ENCODE measurements at places on chromosomes 4 and X.

DNA sequence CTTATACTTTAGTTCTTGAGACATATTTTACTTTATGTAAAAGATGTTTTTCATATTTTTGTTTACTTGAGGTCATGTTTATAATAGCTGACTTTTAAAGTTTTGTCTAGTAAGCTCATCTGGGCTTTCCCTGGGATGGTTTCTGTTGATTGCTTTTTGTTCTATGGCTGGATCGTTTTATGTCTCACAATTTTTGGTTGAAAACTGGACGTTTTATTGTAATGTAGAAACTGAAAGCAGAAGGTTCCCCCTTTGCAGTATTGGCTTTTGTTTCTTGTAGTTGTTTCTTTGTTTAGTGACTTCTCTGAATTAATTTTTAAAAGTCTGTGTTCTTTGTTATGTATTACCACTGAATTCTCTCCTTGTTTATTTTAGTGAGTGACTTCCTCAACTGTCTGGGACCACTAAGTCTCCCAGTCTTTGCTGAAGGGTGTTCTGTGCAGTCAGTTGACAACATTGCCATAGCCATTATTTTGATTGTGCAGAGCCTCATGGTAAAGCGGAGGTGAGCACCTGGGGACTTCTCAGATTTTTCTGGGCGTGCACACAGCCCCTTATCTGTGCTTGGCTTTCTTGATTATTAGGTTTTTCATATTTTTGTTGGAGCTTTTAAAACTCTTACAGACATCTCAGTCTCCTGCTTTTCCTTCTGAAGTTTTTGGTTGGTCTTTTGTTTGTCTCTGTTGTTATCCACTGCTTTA lies 31.0 kb downstream of the KDM6A start:
- no peak for DNase-seq

- DNase-seq: no peak
These were observed 7.1 kb upstream of the TMEM35A start for GRCh38 chrX:101071582-101071981.

DNA sequence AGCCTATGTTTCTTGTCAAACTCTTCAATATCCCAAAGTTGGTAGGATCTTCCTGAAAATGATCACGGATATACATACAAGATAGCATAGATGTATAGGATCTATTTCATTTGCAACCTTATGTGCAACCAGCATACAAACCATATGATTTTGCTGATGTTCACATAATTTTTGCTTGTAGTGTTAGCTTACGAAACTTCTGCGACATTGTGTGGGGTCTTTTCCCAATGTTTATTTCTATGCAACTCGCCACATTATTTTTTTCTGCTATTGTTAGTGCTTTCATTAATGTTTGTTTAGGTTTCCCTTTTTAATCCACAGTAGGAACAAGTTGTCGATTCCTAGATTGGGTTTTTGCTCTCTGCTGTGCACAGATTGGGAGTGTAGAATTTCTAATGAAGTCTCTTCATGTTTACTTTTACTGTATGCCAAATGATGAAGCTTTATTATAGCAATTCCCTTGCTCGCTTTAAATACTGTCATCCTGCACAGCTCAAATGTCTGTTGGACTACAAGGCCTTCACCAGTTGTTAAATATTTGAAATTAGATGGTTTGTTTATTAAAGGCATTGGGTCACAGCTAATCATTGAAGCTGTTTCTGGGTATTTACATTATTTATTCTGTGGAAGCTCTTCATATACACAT lies 257.6 kb upstream of the PCDH7 start:
- DNase-seq: no peak

GRCh38 chr4:72969976-72970375 lies 99.5 kb downstream of the COX18 start:
- DNase-seq: no peak

- DNase-seq: no peak
These were observed 2.0 kb upstream of the DDX3X start for GRCh38 chrX:41332005-41332404.

- no peak for DNase-seq
These were observed 137.7 kb upstream of the LIMCH1 start for GRCh38 chr4:41400296-41400695.

GRCh38 chr4:160493206-160493605 lies 1390.3 kb downstream of the RAPGEF2 start:
- DNase-seq: no peak

DNA sequence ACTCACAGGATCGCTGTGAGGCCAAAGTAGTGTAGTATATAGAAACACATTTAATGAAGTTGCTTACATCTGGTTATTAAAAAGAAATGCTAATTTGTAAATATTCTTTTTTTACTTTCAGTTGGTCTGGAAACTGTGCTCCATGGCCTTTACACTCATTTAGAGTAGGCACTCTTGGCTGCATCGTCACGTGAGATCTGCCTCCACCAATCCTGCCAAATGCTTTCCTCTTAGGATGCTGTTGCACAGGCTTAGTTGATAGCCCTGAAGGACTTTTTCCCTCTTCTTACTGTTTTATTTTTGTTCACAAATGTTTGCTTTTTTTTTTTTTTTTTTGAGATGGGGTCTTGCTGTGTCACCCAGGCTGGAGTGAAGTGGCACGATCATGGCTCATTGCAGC lies 6.3 kb downstream of the CPE start:
- DNase-seq: no peak

DNA sequence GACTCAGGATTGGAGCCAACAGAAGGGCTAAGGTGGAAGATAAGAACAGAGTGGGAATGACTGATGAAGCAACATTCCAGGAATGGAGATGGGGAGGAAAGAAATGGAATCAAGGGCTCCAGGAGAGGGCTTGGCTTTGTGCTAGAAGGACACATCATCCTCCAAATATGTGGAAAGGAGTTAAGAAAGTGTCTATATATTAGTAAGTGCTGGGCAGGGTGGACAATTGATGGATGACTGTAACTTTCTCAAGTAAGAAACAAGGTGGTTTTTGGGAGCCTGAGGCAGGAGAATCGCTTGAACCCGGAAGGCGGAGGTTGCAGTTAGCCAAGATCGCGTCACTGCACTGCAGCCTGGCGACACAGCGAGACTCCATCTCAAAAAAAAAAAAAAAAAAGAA lies 71.6 kb upstream of the NFKB1 start:
- DNase-seq: no peak

DNA sequence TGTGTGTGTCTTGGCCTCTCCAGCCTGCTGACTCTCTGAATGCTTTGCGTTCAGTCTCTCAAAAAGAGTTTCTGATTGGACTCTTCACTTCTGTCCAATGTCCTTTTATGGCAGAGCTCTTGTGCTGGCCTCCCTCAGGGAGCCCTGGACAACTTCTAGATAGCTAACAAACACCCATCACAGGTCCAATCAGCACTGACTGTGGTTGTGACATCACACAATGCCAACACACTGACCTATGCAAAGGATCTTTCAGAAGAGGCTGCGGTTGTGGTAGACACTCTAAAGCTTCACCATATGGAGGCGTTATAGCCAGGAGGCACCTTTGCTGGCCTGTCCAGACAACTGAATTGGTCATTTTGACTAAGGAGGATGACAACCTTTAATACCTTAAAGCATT lies 53.8 kb upstream of the LSM6 start:
- DNase-seq: no peak

DNA sequence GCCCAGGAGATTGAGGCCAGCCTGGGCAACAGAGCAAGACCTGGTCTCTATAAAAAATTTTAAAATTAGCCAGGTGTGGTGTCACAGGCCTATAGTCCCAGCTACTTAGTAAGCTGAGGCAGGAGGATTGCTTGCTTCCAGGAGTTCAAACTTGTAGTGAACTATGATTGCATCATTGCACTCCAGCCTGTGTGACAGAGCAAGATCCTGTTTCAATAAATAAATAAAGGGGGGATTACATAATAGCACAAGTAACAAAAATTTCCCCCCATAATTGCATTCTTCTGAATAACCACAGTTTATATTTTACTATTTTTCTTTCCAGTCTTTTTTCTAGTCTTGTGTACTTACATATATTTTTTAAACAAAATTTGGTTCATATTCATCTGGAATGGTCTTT lies 135.6 kb downstream of the CHIC2 start:
- peak; percentile 1 for DNase-seq

- no peak for DNase-seq
These were observed 146.3 kb upstream of the LEF1 start for GRCh38 chr4:108314900-108315589.

- DNase-seq: no peak
These were observed 44.7 kb downstream of the SETD7 start for GRCh38 chr4:139511320-139511719.

- no peak for DNase-seq
These were observed 55.3 kb downstream of the JADE3 start for GRCh38 chrX:46967547-46967946.

- DNase-seq: no peak
These were observed 40.4 kb upstream of the CYP4V2 start for GRCh38 chr4:186150926-186151325.

- no peak for DNase-seq
These were observed 219.8 kb downstream of the OR13H1 start for GRCh38 chrX:131763674-131764073.

Measured in SIG-M5 (cell line).